ENCODE measurements at places on chromosomes 2 and 18.
A peak's percentile ranks its signal among the peaks of the same experiment; 100 is the strongest.

- DNase-seq, result no peak
Measured at GRCh38 chr2:29307519-29307918, 192.3 kb downstream of the CLIP4 start.

GRCh38 chr2:38671303-38671702 lies 5.4 kb downstream of the GALM start:
- DNase-seq, result no peak

DNA sequence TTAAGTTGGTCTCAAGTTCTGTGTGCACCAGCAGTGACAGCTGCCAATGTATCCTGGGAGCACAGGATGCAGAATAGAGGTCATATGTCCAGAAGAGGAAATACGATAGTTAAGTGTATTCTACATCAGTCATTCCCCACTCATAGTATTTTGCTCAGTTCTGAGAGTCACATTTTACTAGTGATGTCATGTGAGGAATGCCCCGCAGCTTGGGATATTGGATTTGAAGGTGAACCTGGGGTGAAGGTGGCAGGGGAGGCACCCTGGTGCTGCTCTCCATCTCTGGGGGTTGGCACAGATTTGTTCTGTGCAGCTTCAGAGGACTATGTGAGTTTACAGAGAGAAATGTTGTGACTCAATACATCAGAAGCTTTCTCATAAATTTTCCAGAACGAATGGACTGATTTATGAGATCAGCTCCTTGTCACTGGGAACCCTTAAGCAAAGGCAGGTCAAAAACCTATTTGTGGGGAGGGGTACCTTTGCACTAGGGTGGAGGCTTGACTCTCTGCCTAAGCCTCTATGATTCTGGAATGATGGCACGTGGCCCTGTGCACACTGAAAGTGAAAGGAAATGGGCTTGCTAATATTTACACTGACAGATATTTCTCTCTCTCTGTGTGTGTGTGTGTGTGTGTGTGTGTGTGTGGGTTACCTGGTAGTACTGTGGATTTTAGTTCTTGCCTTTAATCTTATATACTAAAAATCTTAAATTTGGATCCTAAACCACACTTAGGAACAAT lies 95.9 kb downstream of the NEB start:
- no peak for DNase-seq

- peak; percentile 97 for DNase-seq
Measured at GRCh38 chr2:165462443-165462842, 7.1 kb upstream of the CSRNP3 start.

- no peak for DNase-seq
Measured at GRCh38 chr18:62741118-62741566, 25.8 kb downstream of the PHLPP1 start.

GRCh38 chr2:216285701-216286100 lies 86.6 kb downstream of the MARCHF4 start:
- DNase-seq, result no peak

- DNase-seq, result no peak
Measured at GRCh38 chr2:43948370-43948769, 47.4 kb downstream of the LRPPRC start.

DNA sequence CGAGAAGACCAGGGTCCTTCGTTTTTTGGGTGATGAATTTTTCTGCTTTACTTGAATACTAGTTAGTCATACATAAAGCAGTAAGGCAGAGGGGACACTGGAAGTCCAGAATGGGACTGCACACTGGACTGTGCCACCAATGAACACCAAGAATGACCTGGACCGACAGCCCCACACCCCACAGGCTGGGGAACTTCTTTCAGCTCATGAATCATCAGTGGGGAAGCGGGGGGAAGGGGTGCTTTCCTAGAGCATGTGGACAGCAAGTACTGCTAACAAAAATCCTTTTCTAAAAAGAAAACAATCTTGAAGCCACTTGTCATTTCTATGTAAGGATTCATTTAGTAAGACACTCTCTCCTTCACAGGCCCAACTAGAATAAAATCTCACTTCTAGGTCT lies 86.0 kb downstream of the DTNB start:
- DNase-seq, result no peak

DNA sequence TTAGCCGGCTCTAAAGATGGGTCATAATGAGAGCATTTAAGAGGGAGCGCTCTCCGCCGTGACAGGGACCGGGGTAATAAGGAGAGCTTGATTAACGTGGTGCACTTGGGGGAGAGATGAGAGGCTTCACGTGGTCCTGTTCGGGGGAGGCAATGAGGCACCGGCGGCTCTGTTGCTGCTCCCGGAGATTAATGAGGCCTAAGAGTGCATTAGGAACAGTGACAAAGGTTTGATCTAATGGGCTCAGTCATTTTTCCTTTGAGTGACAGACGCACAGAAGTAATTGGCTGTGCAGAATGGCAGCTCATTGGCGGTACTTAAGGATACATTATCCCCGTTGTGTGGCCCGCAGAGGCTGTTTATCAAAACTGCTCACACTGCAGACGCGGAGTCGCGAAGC lies 250.7 kb downstream of the GBX2 start:
- no peak for DNase-seq

DNA sequence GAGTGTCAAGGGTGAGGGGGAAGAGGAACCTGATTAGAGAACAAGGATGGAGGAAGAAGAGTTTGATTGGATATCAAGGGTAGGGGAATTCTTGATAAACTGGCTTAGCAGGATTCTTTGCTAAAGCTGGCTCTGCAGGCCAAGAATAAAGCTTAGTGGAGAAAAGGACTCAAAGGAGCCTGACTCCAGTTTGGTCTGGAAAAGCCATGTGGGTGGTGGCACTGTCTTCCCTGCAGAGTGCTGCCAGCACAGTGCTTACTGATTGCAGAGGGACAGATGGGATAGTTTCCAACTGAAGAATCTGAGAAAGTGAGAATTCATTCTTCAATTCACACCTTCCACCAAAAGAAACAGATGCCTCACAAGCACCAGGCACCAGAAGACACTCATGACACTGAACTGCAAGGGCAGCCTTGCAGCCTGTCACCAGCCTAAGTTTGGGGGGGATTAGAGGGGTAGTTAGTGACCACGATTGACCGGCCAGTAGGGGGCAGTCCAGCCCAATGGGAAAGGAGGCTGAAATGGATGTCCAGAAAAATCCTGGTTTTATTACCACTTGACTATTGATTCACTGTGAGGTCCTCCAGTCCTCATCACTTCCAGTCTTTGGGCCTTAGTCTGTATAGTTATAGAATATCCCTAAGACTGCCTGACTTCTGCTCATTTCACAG lies 334.5 kb downstream of the SMAD2 start:
- DNase-seq, result no peak
